Activated CD4-positive, alpha-beta T cell treated with anti-CD3 and anti-CD28 coated beads, Interleukin-10, Interleukin-2, amounts not matched to agents 100 ng/mL and 50 ng/mL, durations not matched to agents 16 hours and 8 hours (primary cell): ENCODE measurements at places on chromosomes 3 and 15.
A peak's percentile ranks its signal among the peaks of the same experiment; 100 is the strongest.

DNA sequence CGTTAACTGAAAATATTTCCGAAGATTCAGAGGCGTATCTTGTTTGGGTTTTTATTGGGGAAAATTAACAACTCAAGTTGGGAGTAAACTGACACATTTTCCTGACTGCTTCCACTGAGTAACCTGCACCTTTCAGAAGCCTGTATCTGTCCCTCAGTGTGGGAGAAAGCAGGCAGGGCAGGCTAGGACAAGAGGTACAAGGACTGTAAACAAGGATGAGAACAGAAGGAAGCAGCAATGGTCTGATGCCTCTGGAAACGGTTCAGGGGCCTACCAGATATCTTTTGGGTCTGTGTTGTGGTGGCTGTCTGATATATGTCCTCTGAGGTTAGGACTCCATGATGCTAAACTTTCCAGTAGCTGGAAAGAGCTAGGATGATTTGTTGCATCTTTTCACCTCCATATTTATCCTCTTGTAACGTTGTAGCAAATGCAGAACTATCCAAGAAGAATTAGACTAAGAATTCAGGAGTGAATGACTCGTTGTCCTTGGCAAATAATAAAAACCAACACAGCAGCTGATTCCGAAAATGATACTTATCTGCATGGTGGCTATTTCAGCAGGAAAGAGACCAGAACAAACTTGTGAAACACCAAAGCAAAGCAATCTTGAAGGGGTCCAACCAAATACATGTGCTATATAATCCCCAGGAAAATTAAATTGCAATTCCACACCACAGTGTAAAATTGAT lies 195.9 kb upstream of the ICE2 start:
- DNase-seq: no peak

DNA sequence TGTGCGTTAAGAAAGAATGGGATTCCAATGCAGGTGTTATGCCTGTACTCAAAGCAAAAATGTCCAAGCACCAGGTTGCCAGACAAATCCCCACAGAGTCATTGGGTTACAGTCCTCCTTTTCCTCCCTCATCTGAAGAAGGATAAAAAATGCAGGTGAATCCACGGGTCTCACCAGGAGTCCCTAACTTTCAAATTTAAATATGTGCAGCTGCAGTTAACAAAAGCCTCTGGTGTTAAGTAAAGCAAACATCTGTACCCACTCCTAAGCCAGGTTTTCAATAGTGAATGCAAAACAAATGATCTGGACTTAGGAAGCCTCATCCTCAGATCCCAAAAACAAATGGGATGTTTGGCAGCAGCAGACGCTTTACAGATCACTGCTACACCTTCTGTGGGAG lies 70.4 kb upstream of the SETMAR start:
- no peak for DNase-seq

DNA sequence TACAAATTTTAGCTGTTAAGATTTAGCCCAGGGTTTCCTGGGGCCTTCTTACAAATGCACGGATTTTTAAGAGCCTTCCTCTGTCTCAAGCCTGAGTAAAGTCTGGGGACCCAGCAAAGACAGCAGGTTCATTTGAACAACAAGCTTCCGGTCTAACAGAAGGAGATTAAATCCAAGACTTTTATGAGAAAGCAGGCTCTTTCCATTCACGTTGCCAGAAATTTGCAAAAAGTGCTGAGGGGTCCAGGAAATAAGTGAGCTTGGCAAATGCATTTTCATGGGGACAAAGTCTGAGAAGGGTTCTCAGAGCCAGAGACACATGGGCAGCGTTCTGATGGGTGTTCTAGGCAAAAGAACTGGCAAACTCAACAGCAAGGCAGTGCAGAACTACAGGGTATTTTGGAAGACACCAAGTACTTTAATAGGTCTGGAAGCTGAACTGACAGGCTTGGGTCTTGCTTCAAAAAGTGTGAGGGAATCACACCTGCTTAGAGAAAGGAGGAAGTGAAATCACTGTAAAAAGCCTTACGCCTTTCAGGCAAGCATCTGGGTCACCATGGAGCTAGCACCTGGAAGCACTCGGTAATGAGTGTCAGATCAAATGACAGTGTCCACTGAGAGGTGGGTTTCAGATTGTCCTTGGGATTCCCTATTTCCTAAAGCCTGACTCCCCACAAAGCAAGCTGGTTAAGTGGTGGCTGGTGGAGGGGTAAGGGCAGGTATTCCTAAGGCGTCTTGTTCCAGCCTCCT lies 115.8 kb upstream of the ARHGEF3 start:
- peak; percentile 42 for DNase-seq

DNA sequence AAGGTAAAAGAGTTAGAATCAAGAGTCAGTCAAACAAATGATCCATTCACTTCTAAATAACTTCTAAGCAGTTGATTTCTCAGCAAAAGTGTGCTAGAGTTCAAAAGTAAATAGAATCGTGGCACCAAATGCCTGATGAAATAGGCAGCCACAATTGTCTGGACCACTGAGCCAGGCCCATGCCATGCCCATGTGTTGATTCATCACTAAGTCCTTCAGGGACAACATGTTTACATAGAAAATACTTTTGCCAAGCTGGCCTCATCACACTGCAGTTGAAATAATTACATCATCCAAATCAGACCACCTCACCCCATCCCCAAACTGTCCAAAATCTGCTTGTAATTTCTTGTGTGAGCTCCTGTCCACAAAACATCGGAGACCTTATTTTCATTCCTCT lies 216.3 kb downstream of the IGSF11 start:
- DNase-seq: no peak

DNA sequence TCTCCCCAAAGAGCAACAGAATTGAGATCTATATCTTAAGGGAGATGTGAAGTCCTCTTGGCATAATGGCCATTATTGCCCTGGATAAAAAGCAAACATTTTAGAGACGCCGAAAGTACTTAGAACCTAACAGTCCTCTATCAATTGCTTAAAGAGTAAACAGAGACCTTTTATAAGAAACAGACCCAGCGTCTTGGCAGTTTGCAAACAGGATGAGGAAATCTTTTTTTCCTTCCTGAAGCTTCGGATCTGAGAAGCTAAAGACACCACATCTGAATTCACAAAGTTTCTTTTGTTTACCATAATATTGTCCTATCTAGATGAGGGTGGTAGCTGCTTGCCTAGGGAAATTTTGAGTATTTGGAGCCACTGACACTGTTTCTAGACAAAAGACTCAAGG lies 59.9 kb upstream of the LIMD1 start:
- no peak for DNase-seq

- DNase-seq: no peak
Observed at GRCh38 chr3:16841041-16841753, 43.6 kb upstream of the PLCL2 start.

DNA sequence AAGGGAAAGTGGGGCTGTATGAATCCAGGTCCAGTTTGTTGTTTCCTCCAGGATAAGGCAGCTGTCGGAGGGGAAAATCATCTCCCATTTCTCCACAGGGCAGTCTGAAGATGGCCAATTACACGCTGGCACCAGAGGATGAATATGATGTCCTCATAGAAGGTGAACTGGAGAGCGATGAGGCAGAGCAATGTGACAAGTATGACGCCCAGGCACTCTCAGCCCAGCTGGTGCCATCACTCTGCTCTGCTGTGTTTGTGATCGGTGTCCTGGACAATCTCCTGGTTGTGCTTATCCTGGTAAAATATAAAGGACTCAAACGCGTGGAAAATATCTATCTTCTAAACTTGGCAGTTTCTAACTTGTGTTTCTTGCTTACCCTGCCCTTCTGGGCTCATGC lies 911 bp downstream of the CCRL2 start:
- no peak for DNase-seq

DNA sequence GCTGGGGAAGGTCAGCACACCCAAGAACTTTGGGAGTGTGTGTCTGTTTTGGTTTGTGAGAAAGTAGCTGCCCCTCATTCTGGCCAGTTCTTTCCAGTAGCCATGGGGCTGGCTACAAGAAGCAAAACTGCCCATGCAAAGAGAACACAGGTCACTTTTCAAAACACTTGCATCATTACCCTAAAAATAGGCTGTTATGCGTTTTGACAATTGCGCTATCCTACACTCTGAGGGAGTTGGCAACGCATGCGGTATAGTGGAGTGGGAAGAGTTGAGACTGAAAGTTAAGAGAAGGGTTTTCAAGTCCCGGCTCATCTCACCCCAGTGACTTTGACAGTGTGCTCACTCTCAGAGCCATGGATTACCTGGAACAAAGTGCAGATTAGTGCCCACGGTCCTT lies 41.8 kb upstream of the MYZAP start:
- no peak for DNase-seq

DNA sequence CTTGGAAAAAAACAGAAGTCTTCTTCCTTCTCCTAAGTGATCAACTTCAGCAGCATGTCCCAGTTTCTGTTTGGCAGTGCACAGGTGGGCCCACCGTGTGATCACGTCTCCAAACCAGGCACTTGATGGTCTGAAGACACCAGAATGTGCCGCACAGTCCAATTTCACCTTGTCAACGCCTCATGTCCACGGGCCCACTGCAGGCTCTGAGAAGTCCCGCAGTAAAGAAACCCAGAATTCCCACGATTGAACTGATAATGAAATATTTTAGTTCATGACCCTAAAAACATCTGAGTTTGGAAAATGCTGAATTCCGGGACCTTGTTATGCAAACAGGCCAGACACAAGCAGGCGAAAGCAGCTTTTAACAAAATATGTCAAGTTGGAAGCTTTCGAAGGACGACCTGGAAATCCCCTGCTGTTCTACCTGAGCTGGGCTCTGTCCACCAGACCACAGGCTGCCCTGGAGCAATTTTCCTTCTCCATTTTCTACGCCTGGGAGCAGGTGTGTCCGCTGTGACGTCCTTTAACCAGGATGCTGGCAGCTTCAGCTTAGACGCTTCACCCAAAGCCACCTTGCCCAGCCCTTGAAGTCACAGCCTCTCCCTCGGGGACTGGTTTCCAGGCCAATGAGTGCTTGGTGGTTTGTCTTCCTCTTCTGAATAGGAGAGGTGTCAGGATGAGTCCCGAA lies 167.8 kb upstream of the IQSEC1 start:
- DNase-seq: no peak

GRCh38 chr15:52146776-52147175 lies 34.2 kb upstream of the BCL2L10 start:
- DNase-seq: no peak

DNA sequence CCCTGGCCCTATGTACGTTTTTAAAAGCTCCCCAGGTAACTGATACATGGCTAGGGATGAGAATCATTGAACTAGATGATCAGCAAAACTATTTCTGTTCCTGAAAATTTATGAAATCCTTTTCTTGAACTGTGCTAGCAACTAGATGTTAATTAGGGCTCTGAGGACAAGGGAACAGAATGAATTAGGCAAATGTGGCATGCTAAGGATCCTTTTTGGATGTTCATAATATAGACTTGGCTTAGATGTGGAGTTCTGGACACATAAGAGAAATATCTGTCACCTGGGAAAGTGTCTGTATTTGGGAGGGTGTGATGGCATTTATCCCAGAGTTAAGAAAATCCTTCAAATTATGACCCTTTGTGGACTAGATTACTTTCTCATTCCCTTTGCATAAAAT lies 71.2 kb downstream of the RSRC1 start:
- DNase-seq: no peak

DNA sequence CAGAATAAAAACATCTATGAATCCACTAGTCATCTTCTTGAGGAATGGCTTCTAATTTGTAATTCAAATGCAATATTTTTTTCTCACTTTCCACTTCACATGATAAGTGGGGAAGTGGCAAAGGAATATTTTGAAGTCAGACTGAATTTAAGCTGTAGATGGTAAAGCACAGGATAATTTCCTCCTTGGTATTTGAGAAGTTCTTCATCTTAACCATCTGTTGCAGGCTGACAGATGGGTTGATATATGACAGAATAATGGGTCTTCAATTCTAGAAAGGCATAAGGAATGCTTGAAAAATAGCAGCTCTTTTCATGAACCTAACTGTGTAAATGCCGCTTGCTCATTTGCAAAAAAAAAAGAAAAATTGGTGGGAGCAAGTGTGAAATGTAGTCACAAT lies 66.5 kb upstream of the SNTN start:
- no peak for DNase-seq

- DNase-seq: no peak
Observed at GRCh38 chr15:99564221-99565048, 1.3 kb upstream of the MEF2A start.

DNA sequence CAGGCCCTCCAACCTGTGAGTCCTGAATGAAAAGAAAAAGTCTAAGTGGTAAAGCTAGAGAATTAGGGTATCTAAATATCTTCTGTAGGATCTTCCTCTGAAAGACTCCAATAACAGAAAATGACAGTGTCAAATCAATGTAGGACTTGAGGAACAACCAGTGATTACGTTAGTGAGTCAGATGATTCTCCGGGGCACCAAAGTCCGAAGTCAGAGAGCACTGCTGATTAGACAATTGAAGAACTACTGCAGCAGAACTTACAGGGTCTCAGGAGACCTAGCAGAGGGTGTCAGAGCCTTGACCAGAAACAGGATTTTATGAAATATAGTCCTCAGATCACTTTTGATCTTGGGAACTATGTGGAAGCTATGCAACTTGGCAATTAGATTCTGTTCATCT lies 605.8 kb downstream of the EPHA3 start:
- DNase-seq: no peak

DNA sequence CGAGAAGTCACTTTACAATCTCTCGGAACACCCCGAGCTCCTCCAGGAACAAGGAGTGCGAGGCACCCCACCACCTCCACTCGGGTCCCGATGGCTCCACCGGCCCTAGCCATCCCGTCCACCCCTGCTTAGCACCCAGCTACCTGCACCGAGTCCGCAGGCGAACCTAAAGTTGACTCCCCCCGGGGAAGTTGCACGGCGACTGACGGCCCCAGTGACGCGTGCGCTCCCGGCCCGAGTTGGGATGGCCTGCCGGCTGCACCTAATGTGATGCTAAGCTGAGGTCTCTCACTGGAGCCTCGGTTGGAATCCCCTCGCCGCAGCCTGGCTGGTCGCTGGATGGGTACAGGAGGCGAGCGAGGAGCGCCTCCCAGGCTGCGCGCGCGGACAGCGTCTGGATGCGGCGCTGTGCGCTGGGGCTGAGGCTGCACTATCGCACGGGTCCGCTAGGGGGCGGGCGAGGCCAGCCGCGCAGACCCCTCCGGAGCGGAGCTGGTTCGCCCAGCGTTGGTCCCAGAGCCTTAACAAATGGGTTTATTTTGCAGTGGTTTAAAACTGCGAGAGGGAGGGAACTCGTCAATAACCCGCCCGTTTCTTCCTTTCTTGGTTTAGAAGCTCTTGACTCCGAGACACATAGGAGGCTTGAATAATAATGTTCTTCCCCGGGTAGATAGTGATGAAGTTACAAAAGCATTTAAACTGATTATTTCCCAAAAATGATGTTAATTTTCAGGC lies at the start of gene OXTR:
Gene OXTR, minus strand, starts transcription at position 526 of the 735 bp plus-strand sequence. CDS start 1,426 bp downstream, outside the sequence.
- DNase-seq: peak; percentile 66

DNA sequence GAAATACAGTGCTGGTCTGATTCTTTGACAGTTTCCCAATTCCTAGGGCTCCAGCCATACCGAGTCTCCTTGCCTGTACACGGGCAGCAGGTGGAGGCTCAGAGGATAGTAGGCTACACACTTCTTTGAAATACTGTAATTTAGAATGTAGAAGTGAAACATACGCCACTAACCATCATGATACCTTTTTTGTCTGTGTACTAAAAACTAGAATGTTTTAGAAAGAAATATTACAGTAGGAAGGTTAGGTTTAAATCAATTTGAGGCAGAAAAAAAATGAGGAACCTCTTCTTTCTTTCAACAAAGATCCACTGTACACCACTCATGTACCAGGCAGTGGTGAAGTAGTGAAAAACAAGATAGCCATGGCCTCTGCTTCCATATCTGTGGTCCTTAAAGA lies 354.7 kb downstream of the MCTP2 start:
- no peak for DNase-seq

GRCh38 chr3:193831495-193832455 lies 238.8 kb downstream of the OPA1 start:
- peak; percentile 9 for DNase-seq

- DNase-seq: no peak
Observed at GRCh38 chr15:28289694-28290463, 32.1 kb downstream of the HERC2 start.
